ENCODE measurements at places on chromosomes 2 and 18.

- DNase-seq, result no peak
Measured at GRCh38 chr2:170165129-170165528, 12.8 kb upstream of the MYO3B start.

GRCh38 chr2:106563195-106563594 lies 76.0 kb downstream of the CD8B2 start:
- no peak for DNase-seq

- DNase-seq, result peak; percentile 15
Measured at GRCh38 chr2:14903709-14904374, 271.3 kb downstream of the LRATD1 start.

DNA sequence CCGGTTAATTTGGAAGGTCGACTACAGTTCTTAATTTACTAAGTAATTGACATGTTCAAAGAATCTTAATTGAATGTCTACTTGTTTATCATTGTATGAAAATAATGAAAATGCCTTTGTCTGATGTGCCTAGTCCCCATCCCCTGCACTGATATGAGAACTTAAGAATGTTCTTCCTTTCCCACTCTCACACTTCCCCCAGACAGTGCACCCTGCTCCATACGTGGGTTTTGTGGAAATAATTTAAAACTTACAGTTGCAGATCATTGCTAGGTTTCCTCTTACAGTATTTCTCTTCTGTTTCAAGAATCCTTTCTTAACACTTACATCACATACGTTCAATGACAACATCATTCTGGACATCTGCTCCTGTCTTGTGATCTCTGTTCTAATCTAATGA lies 3.5 kb downstream of the ICOS start:
- no peak for DNase-seq

- no peak for DNase-seq
Measured at GRCh38 chr2:28664120-28664842, 87.3 kb upstream of the PPP1CB start.

- DNase-seq, result no peak
Measured at GRCh38 chr2:72134408-72134996, 13.2 kb downstream of the CYP26B1 start.

DNA sequence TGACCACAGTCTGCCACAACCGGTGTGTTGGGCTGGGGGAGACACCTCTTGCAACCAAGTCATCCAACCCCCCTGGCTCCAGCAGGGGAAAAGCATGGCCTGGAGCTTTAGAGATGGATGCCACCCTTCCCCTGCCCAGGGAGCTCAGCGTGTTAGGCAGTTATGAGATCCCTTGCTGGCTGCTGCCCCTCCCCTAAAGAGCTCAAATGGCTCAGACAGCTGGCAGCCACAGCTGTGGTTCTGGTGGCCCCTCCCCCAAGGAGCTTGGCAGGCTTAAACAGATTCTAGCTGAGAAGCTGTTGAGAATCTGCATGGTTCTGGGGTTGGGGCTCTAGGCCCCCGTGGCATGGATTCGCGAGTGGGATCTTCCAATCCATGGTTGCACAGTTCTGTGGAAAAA lies 64.7 kb downstream of the TEX51 start:
- peak; percentile 3 for DNase-seq

DNA sequence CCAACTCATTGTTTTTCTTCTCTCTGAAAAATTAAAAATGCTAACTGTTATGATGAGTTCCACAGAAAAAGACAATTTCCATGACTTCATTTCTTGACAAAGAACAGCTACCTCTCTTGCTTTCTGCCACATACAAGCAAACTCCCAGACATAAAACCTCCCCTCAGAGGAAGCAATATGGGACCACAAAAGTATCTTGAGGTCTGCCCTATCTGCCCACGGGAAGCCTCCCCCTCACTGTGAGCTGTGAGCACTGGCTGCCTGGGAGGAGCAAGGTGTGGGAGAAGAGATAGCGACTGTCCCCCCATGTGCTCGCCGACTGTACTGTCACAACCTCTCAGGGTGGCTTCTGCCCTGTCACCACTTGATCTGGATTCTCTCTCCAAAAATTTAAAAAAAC lies 69.7 kb upstream of the NRP2 start:
- DNase-seq, result no peak

GRCh38 chr2:191617575-191617974 lies 60.4 kb upstream of the NABP1 start:
- no peak for DNase-seq

- no peak for DNase-seq
Measured at GRCh38 chr2:178951266-178952006, 98.5 kb downstream of the CCDC141 start.

DNA sequence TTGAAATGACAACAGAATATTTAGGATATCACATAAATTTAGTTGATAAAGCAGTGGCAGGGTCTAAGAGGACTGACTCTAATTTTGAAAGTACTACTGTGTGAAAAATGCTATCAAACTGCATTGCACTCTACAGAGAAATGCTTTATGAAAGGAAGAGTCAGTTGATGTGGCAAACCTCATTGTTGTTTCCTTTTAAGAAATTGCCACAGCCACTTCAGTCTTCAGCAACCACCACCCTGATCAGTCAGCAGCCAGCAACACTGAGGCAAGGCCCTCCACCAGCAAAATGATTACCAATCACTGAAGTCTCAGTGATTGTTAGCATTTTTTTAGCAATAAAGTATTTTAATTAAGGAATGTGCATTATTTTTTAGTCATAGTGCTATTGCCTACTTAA lies 488.7 kb upstream of the SLC39A10 start:
- DNase-seq, result no peak

- no peak for DNase-seq
Measured at GRCh38 chr18:58997811-58998337, 133.2 kb downstream of the ZNF532 start.

GRCh38 chr18:27707201-27707600 lies 469.7 kb downstream of the CDH2 start:
- DNase-seq, result no peak

DNA sequence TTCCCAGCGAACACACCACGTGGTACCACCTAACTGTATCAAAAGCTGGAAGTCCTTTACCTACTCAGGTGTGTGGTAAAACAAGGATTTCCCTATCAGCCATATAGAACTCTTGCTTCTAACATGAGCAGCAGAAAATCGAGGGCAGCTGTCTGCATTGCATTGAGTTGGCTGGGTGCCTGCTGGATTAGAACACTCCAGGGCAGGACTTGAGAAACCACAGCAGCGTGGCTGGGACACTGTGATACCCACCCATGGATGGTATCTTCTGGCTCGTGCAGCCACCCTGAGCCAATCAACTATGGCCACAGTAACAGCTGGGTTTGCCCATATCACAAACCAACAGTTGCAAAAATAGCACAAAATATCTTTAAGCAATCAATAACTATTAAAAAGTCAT lies 188.3 kb downstream of the FBXO15 start:
- DNase-seq, result peak; percentile 19

DNA sequence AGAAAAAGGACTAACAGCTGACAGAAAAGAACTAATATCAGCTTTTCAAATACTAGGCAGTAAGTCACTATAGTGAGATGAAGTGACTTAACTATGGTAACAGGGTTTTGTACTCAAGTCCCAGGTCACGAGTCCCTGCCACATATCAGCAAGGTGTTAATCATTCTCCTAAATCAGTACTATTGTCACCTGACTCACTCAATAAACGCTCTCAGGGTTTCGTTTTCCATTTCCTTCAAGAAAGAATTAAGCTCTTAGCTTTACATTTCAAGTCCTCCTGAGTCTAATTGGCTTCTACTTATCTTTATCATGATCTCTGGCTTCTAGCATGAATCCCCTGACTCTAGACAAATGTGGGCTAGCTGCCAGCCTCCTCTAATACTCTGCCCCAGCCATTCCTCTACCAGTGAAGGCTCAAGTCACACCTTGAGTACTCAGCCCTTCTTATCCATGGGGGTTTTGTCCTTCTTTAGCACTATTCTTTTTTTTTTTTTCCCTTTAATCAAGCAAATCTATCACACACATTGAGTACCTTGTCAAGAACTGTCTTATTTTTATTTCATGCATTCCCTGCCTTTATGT lies 20.0 kb downstream of the BUB1 start:
- no peak for DNase-seq

- DNase-seq, result no peak
Measured at GRCh38 chr2:88764850-88765153, 73.3 kb downstream of the RPIA start.

GRCh38 chr2:241559323-241560161 lies 997 bp downstream of the BOK start:
- no peak for DNase-seq

DNA sequence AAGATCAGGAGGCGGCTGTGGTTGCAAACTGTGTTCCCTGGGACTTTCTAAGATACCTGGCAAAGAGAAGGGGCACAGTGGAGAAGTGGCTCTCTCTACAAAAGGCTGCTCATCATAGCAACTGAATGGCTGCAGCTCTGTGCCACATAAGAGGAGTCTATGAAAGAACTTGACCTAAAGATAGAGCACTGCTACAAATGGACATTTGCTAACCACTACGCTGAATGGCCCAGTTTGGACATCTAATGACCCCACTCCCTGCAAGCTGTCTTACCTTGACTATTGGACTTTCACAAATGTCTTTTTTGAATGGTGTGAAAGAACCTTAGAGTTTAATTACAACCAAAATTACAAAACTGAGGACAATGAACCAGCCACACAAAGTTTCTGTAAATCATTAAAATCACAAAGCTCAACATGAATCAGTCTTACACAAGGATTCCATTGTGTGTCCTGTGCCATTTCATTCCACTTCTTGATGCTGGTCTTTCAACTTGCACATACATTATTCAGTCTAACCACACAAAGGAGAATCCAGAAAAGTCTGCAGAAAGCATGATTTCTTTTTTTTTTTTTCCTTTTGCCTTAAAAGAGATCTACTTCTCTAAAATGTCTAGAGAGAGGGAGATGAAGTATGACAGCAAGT lies 154.0 kb downstream of the LAMA1 start:
- no peak for DNase-seq

DNA sequence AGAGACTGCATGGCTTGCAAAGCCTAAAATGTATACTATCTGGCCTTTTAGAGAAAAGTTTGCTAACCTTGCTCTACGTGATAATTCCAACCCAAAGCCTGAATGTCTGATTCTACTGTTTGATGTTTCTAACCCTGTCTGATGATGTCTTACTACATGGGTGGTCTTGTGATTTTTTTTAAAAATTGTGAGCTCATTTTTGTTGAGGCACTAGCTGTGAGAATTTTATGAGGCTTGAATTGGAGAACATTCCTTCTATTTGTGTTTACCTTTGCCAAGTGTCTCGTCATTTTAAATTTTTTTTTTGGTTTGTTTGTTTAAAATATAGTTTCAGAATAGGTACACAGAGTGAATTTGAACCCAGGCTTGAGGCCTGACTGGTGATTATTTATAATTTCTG lies 15.2 kb upstream of the LTBP1 start:
- no peak for DNase-seq

DNA sequence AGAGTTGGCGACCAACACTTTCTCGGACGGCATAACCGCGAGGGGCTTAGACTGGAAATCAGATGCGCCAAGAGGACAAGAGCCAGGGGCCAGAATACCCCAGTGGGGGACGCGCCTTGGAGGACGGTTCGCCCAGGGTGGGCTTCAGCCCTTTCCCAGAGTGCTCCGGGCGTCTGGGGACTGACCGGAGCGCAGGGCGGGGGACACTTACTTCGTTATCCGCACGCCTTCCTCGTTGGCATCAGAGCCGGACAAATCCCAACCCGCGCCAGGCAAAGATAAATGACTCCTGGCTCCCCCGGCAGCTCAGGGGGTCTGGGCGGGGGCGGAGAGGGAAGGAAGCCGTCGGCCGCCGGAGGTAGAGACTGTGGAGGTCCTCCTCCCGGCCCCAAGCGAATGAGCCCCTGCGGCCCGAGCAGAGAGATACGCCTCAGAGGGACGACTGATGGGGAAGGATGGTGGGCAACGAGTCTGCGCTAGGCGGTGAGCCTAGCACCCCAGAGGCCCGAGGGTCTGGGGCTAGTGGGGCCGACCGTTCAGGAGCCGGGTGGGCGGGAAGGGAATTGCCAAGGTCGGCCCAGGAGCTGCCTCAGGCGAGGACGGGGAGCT lies 4.7 kb upstream of the SATB2 start:
- DNase-seq, result no peak

DNA sequence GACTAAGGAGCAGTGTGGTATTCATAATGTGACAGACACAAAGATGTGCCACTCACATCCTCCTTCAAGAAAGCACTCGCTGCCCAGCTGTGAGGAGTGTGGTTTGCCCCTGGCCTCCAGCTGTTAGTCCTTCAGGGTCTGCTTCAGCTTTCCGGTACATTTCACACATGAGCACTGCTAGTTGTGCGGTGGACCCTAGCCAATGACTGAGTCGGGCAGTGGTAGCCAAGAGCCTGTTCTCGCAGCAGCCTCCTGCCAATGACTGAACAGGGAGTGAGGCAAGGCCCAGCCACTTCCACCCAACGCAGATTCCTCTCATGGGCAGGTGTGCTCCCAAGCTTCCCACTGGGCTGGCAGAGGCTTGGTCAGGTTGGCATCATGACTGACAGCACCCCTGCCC lies 254.3 kb downstream of the RBM43 start:
- no peak for DNase-seq

- DNase-seq, result no peak
Measured at GRCh38 chr18:12621742-12622306, 36.1 kb downstream of the SPIRE1 start.
